ENCODE measurements at places on chromosomes 11 and 22.
A peak's percentile ranks its signal among the peaks of the same experiment; 100 is the strongest.

GRCh38 chr11:19102521-19102900 lies 14.5 kb upstream of the ZDHHC13 start:
- DNase-seq = no peak

DNA sequence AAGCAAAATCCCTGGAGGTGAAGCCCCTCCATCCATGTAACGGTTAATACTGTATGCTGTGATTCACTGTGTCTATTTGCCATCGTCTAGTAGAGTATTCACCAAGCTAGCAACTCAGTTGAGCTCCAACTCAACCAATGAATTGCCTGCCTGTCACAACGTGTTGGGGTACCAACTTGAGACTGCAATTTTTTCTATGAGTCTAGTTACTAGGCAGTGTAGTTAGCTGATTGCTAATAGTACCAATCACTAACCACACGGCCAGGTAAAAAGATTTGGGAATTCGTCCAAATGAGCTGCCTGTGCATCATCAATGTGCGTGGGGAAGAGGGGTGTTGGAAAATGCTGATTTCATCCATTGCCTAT lies 1.0 kb upstream of the BTG4 start:
- no peak for DNase-seq

DNA sequence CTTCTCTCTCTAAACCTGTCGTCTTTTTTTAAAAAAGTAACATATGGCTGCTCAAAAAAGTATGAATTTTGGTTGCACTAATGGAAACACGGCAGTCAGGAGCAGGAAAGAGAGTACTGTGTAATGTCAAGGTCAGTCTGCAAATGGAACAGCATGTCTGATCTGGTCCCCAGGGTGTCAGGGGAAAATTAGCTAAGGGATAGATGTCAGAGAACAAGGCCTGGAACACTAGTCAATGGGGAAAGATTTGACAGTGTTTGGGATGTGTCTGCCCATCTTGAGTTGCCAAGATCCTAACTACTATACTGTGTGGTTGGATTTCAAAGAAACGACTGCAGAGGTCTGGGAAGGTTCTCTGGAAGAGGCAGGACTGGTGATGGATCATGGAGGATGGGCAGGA lies 65.7 kb upstream of the PHOX2A start:
- DNase-seq = no peak

DNA sequence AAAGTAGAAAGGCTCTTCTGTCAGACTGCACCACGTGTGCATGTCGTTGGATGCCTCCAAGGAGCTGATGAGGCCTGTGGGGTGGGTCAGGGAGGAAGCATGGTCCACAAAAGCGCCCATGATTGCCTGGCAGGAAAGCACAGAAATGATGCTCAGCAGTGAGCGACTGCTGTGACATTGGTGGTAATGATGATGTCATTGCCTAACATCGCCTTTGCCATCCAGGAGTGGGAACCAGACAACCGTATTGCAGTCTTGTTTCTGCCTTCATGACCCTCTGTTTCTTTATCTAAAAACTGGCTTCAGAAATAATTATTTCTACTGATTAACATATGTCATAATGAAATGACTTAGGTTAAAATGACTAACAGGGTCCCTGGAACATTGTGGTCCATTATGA lies 477.8 kb upstream of the B3GAT1 start:
- no peak for DNase-seq

GRCh38 chr11:118691926-118692830 lies 12.7 kb upstream of the TREH start:
- DNase-seq = no peak

DNA sequence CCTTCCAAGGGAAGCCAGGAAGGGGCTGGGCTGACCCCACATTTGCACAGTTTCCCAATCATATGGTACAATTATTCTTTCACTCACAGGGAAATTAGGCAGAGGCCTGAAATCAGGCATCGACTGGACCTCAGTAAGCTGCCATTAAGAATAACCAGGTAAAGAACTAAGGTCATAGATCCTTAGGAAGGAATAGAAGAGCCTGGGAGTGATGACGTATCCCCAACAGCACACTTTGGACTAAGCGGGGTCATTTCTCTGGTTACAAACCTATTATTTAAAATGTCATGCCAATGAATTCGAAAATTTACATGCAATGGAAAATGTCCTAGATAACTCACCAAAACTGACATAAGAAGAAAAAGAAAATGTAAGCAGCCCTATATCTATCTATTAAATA lies 118.2 kb downstream of the BRD1 start:
- DNase-seq = no peak

DNA sequence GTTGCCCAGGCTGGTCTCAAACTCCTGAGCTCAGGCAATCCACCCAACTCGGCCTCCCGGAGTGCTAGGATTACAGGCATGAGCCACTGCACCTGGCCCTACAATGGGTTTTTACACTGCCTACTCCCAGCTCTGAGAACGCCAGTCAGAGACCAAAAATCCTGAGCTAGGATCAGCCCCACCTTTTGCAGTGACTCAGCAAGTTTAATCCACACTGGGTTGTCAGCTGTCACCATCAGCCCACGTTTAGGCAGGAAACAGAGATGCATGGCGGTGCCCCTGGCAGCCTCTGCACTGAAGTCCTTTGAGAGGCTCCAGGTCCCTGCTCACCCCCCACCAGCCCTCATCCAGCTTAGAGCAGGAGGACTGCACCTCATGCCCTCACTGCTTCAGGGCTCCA lies 117.6 kb downstream of the ARHGAP8 start:
- no peak for DNase-seq

- no peak for DNase-seq
Measured at GRCh38 chr11:8293171-8293570, 29.5 kb upstream of the LMO1 start.

DNA sequence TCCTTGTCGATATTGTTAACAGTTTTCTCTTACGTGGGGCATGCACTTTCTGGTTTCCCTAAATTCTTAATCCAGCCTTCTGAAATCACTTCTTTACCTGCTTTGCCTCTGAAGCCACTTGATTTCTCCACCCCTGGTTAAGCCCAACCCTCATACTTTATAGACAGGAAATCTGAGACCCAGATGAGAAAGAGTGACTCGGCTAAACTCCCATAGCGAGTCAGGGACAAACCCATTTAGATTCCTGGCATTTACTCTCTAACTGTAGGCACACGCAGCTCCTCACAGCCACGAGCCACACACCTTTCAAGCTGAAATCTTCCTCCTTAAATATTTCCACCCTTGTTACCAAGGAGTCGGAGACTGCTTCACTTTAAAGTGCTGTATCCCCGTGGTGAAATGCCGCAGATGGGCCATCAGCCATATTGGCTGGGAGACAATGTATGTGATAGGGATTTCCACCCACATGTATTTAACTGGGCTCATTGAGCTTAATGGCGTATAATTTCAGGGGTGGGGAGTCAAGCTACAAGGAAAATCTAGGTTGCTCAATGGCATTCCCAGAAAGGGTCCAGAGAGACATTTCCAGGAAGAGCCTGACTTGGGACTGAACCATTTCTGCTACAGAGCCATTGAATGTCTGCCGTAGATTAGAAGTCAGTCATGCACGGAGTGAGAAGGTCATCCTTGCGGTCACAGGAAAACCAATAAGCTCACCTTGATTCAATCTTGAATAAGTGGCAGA lies 49.9 kb upstream of the GRK3 start:
- DNase-seq = no peak

DNA sequence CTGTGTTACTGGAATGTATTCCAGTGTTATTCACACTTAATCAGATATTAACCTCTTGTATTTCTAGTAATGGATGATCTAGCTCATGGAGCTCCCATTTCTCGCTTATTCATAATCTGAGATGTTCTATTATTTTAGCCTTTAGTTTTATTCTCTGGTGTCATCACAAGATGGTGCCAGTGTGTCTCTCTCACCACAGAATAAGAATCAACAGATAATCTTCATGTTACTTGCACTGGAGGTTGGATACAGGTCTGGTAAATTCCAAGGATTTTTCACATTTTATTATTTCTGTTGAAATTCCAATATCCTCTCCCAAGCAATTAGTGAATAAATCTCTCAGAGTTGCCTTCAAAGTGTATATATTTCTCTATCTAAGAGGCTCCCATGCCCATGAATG lies 74.6 kb downstream of the CASP12 start:
- DNase-seq = no peak

DNA sequence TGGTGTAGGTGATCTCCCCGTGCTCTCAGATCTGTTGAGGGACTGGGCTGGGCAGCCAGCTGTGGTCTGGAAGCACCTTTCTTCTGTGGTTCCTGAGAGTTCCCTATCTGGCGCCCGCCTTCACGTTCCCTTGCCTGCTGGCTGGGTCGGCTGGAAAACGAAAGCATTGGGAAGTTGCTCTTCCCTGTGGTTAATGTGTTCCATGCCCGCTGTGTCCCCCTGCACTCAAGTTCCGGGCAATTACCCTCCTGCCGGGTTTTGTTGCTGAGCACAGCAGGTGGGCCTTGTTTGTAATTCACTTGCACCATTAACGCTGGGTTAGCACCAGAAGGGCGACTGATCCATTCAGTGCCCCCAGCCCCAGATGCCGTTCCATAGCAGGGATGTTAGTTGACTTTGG lies 134.1 kb downstream of the GRIK4 start:
- DNase-seq = no peak

GRCh38 chr22:47750086-47750485 lies 987.6 kb downstream of the TBC1D22A start:
- no peak for DNase-seq

GRCh38 chr11:72781313-72782080 lies 12.3 kb downstream of the STARD10 start:
- DNase-seq = no peak

GRCh38 chr22:26409719-26410335 lies 19.2 kb upstream of the ASPHD2 start:
- peak; percentile 40 for DNase-seq
